ENCODE measurements at places on chromosomes 5 and 9.

DNA sequence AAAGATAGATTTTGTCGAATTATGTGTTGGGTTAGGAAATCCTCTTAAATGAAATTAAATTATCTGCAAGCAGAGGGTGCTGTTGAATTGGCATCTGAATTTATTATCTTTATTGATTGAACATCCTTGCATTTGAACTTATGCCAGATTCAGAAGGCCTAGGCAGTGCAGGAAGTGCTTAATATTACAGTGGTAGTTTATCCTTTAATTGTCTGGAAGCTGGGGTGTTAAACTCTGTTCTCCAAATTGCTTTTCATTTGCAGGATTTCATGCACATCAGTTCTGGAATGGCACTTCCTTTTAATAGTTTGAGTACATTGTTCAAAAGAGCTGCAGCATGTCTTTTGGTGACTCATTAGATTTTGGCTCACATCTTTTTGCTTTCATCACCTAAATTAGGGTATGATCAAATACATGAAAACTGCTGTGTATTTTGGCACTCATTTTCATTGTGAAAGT, 186.3 kb downstream of the KDM4C start:
- no peak for DNase-seq

GRCh38 chr9:126754436-126755316, 50.2 kb upstream of the ZBTB43 start:
- no peak for DNase-seq

DNA sequence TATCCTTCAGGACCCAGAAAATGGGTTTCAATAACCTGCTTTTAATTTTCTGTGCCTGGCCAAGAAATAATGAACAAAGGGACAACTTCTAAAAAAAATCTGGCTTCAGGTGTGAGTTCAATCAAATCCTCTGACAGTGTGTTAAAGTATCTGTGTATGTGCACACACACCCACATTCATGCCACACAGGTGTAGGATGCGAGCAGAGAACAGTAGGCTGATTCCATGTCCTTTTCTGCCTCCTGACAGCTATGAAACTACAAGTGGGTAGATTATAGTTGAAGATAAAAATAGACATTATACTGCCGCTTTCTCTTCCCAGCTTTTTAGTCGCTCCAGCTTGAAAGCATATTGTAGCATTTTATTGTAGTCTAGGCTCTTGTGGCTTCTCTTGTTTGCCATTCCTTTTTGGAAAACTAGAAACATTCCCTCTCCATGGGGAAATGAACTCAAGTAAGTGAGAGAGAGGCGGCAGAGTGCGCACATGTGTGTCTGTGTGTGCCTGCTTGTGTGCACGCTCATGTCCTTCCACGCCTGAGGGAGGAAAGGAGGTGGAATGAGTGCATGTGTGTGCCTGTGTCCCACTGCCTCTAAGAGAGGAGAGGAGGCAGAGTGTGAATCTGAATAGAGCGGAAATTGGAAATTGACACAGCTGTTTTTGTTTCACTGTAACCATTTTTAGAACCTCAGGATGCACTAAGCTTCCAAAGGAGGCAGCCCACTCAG, 273.0 kb downstream of the ELAVL2 start:
- no peak for DNase-seq

- no peak for DNase-seq
Observed at GRCh38 chr5:141814064-141814964, 63.9 kb downstream of the PCDH1 start.

DNA sequence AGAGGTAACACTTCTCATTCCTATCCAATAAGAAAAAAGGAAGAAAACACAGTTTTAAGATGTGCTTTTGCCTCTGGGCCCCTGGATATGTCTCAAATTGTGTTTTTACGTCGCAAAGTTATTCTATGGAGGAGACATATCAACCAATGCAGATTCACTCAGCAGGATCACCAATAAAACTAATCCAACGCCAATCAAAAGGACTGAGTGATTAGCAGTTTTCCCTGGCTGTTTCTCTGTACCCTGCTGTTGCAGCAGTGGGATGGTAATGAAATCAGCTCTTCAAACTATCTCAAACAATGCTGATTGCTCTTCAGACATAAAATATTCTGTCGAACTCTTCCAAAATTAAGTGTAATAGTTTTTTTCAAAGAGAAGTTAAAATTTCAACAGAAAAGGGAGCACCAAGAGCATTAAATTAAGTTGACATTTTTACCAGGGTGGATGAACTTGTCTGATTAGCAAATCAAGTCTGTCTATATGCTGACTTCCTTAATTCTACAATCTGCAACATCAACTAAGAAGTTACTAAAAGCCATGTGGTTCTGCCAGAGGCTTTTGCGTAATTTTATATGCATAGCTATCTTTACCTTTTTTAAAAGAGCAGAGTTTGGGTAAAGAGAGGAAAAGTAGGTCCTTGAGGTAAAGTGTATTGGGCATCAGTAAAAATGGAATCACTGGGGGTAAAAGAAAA, 9.7 kb upstream of the HK3 start:
- DNase-seq: no peak

GRCh38 chr9:14993061-14993800, 83.0 kb upstream of the FREM1 start:
- peak; percentile 28 for DNase-seq

- no peak for DNase-seq
Observed at GRCh38 chr9:104772714-104773510, 9.0 kb downstream of the NIPSNAP3B start.

DNA sequence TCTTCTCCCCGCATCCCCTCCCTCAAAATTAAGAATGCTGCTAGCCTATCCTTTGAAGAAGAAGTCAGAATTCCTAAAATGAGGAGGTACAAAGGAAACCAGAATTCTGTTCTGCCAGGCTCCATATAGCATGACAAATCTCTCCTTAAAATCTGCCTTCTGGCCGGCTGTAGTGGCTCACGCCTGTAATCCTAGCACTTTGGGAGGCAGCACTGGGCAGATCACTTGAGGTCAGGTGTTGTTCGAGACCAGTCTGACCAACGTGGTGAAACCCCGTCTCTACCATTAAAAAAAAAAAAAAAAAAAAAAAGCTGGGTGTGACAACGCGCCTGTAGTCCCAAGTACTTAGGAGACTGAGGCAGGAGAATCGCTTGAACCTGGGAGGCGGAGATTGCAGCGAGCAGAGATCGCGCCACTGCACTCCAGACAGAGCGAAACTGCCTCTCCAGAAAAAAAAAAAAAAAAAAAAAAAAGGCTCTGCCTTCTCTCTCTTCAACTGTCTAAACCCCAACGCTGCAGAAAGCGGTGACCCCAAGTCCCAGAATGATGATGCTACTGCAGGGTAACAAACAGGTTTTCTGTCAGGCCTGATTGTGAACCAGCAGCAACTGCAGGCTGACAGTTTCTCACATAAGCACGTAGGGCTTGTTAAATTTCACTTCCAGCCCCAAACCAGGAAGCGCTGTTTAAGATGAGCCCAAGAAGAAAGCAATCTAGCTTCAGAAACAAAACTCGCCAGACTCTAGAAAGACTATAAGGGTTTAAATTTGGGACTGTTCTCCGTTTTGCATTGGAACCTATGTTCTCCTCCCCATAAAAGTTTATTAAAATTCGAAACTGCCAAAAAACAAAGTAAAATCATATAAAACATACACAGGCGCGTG, 963 bp upstream of the CAST start:
- DNase-seq: no peak

DNA sequence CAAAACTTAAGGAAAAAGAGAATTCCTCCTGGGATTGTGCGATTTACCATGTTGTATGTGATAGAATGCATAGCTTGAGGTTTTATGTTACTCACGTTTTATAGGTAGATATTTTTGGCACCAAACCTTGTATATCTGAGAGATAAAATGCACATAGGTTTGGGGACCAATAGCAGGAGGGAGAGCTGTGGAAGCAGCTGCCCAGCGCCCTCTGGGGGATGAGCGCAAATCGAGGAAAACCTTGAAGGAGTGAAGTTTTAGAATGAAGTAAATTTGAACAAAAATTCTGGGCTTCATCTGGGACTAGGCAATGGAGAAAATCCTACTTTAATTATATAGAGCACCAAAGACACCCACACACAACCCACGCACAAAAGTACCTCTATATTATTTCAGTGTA, 197.0 kb downstream of the ADCY2 start:
- no peak for DNase-seq

Data from stimulated activated CD4-positive, alpha-beta T cell treated with anti-CD3 and anti-CD28 coated beads, TNF-alpha, amount 100 ng/mL, for 1 hour (primary cell).